Gastroesophageal sphincter (tissue), 4 donors: ENCODE measurements at places on chromosomes 3 and 15.

- no peaks in the 10 kb centered on the region for H3K27me3 ChIP-seq
- peaks cover 85% of the 10 kb centered on the region for H3K4me1 ChIP-seq
- no peak overlapping the region for H3K4me3 ChIP-seq
- H3K36me3 ChIP-seq: no peaks in the 10 kb centered on the region
Observed at GRCh38 chr3:127779747-127780146, 42.6 kb downstream of the MGLL start.

DNA sequence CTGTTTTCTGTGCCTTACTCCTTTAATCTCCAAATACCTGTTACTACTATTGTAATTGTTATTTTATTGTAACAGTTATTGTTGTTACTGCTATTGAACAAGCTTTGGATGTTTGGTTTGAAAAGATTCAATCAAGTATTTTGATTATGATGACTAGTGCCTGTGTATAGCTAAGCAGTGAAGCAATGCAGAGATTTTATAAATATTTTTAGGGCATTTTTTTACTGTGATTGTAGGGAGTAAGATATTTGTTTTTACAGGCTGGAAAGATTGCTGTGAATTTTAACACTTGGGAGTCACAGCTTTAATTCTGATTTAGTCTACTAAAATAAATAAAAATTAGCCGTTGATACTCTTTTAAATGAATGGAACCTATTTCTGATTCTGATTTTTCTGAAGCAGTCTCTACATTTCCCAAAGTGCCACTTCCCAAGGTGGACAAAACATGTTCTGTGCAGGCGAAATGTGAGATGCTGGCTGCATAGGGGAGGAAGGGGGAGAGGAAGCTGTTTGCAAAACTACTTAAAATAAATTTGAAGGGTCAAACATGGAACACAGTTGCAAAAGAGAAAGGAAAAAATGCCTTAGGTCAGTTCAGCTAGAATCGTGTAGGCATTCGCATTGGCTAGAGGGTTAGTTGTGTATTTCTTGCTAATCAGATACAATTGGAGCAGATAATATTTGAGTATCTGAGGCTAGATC lies 25.7 kb downstream of the EEFSEC start:
- no peak overlapping the region for H3K27ac ChIP-seq
- peaks cover 29% of the 10 kb centered on the region for H3K4me1 ChIP-seq
- no peaks in the 10 kb centered on the region for H3K36me3 ChIP-seq
- H3K27me3 ChIP-seq: no peaks in the 10 kb centered on the region

GRCh38 chr15:88023914-88024313 lies 232.6 kb downstream of the NTRK3 start:
- H3K27me3 ChIP-seq: no peaks in the 10 kb centered on the region
- H3K4me3 ChIP-seq: no peak overlapping the region
- H3K27ac ChIP-seq: no peak overlapping the region
- ATAC-seq: no peak
- H3K4me1 ChIP-seq: no peaks in the 10 kb centered on the region

GRCh38 chr3:51371943-51372557 lies 13.0 kb upstream of the MANF start:
- peaks cover 40% of the 10 kb centered on the region for H3K36me3 ChIP-seq
- H3K27me3 ChIP-seq: no peaks in the 10 kb centered on the region
- no peaks in the 10 kb centered on the region for H3K4me1 ChIP-seq

DNA sequence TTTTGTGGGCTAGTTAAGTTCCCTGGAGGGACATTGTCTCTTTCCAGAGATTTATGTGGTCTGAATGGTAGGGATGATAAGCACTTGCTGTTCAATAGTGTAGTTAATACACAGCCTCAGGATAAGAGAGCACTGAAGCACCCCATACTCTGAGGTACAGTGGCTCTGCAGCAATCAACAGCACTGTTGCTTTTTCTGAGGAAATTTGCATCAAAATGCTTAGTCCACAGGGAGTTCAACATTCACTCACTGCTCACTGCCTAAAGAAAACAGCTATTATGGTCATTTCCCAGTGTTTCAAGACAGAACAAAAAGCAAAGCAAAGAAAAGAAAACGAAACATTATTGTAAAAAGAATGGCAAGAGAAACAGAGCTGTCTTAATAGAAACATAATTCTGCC lies 441.9 kb downstream of the PLOD2 start:
- no peaks in the 10 kb centered on the region for H3K27me3 ChIP-seq
- no peaks in the 10 kb centered on the region for H3K36me3 ChIP-seq
- no peaks in the 10 kb centered on the region for H3K4me1 ChIP-seq
- no peak overlapping the region for H3K4me3 ChIP-seq
- H3K27ac ChIP-seq: no peak overlapping the region

DNA sequence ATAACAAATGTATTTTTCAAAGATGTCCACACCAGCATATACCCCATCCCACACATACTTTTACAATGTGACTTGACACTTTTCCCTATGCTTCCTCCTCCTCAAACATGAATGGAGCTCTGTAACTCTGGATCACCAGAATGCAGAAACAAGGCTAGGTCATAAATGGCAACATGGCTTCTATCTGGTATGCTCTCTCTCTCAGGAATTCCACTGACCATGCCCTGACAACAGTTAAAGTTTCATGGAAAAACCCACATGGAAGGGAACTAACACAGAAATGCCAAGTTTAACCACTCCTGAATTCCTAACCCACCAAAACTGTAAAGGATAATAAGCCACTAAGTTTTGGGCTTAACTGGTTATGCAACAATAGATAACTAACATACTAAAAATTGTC lies 19.9 kb downstream of the MYO9A start:
- no peak overlapping the region for H3K4me3 ChIP-seq
- H3K36me3 ChIP-seq: no peaks in the 10 kb centered on the region
- ATAC-seq: no peak
- peaks cover 6% of the 10 kb centered on the region for H3K4me1 ChIP-seq
- H3K27ac ChIP-seq: no peak overlapping the region

DNA sequence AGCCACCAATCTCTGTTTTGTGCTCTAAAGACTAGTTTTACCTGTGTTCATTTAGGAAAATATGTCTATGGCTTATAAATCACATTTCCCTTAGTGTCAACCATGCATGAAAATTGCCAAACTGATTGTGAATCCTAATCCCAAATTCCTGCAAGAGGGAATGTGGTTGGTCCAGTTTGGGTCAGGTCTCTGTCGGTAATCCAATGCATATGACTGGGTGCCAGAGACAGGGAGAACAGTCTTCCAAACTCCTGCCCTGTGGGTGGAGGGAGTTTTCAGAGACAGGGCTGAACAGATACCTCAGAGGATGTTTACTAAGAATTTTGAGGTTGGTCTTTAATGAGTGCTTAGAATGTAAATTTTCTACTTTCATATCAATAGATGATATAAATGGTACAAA lies 300.5 kb upstream of the ARL6 start:
- no peaks in the 10 kb centered on the region for H3K27me3 ChIP-seq
- no peaks in the 10 kb centered on the region for H3K36me3 ChIP-seq
- no peaks in the 10 kb centered on the region for H3K4me1 ChIP-seq
- H3K4me3 ChIP-seq: no peak overlapping the region

GRCh38 chr3:186625600-186626042 lies 12.8 kb downstream of the AHSG start:
- H3K4me3 ChIP-seq: no peak overlapping the region
- H3K27me3 ChIP-seq: peaks cover 17% of the 10 kb centered on the region
- no peaks in the 10 kb centered on the region for H3K36me3 ChIP-seq
- H3K4me1 ChIP-seq: no peaks in the 10 kb centered on the region
- H3K27ac ChIP-seq: no peak overlapping the region

DNA sequence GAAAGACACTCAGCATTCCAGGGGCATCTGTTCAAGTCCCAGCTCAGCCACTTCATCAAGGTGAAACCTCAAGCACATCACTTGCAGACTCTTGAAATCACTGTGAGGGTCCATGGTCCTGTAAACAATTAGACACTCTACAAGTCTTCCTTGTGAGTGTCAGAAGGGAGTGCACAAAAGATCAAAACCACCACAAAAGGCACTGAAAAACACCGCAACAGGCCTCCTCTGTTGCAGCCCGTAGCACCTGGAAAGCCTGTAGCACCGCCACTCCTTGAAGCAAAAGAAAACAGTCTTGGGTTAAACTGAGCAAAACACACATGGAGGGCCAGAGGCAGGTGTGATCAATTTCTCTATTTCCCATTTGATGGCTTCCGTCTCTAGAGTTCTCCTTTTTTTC lies 63.8 kb upstream of the SNRK start:
- H3K4me1 ChIP-seq: no peaks in the 10 kb centered on the region
- no peak for ATAC-seq
- no peaks in the 10 kb centered on the region for H3K36me3 ChIP-seq
- no peaks in the 10 kb centered on the region for H3K27me3 ChIP-seq

GRCh38 chr3:62562596-62562995 lies 189.2 kb upstream of the FEZF2 start:
- no peak overlapping the region for H3K4me3 ChIP-seq
- no peaks in the 10 kb centered on the region for H3K4me1 ChIP-seq
- ATAC-seq: no peak
- H3K36me3 ChIP-seq: no peaks in the 10 kb centered on the region
- H3K27ac ChIP-seq: no peak overlapping the region

GRCh38 chr3:134964226-134964625 lies 169.2 kb downstream of the EPHB1 start:
- H3K36me3 ChIP-seq: no peaks in the 10 kb centered on the region
- H3K4me1 ChIP-seq: no peaks in the 10 kb centered on the region
- no peak for ATAC-seq
- no peak overlapping the region for H3K27ac ChIP-seq
